ELF-1 (cell line): ENCODE measurements at places on chromosomes 11 and 22.
A peak's percentile ranks its signal among the peaks of the same experiment; 100 is the strongest.

DNA sequence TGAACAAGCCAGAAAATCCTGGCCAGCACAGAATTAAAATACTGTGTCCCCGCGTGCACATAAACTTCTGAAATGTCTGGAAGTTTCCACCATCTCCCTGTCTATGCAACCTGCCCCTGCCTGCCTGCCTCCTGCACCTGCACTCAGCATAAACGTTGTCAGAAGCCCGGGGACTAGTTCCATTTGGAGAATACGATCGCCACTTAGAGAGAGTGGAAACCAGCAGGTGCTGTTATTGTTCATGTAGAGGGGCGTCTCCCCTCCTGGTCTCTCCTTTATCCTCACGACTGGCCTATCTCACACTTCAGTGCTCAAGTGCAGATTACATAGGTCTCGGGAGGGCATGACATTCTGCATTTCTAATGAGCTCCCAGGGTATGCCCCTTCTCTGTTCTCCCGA is 35.6 kb downstream of the MPPED1 start:
- no peak for DNase-seq

GRCh38 chr11:124865181-124865901 is at the start of gene ROBO3:
ROBO3 (plus strand) TSS chr11:124865432; CDS start chr11:124865578, 146 bp downstream.
- DNase-seq, result no peak

DNA sequence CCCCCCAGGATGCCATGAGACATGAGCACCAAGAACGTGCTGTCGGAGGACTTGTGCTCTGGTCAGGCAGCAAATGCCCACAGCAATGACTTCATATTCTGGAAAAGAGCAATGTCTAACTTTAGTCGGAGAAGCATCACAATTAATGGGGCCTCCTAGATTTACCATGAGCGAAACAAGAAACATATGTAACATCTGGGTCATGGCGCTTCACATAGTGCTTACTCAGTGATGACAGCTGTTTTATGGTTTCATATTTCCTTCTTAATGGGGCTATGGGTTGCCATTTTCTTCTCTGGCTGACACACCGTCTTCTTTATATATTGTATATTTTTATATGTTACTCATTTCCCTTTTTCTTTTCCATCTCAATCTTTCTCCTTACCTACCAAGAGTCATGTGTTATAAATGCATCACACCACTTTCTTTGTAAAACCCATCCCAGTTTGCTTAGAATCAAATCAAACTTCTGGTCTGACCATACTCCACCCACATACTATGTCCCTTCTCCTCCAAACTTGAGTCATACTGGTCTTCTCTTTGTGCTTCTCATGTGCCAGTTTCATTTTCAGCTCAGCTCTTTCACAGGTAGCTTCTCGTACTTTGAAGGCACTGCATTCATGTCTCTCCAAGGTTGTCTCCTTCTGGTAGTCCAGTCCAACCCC is 9.4 kb upstream of the CASP12 start:
- no peak for DNase-seq

DNA sequence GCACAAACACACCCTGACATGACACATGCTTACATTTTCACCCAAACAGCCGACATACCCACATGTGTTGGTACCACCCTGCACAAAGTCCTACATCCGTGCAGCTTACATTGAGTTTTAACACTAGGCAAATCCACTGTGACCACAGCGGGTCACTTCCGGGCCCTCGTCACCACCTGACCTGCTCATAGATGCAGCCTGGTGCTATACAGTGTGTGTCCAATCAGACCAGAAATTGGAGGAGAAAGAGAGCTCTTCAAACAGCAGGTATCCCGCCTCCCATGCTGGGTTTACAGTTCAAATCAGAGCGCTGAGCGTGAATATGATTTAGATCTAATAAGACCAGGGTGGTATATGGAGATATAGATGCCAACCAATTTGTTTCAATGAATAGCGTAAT is 35.4 kb downstream of the PHF21B start:
- no peak for DNase-seq

GRCh38 chr11:72112978-72113808 is 698 bp upstream of the ANAPC15 start:
- DNase-seq, result peak; percentile 17

DNA sequence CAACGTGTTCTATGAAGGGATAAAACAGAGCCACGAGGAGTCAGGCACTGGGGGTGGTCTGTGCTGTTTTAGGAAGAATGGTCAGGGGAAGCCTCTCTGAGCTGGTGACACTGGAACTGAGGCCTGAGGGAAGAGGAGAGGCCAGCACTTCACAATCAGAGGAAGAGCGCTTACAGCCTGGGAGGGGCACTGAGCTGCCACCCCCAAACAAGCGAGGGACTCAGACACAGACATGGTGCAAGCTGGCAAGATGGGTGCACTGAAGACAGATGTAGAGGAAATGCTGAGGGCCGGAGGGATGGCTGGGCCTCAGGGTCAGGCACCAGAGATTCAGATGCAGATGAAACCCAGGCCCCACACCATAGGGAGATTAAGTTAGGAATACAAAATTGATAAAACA is 40.0 kb upstream of the TP53I11 start:
- no peak for DNase-seq

- DNase-seq, result no peak
Observed at GRCh38 chr11:16312233-16312765, 44.0 kb downstream of the SOX6 start.

- DNase-seq, result peak; percentile 48
Observed at GRCh38 chr11:59283825-59284772, 71.4 kb upstream of the MPEG1 start.

GRCh38 chr11:124277804-124278203 is 21.6 kb downstream of the OR8G5 start:
- DNase-seq, result peak; percentile 24

- DNase-seq, result no peak
Observed at GRCh38 chr11:94795476-94796189, 27.5 kb downstream of the AMOTL1 start.

DNA sequence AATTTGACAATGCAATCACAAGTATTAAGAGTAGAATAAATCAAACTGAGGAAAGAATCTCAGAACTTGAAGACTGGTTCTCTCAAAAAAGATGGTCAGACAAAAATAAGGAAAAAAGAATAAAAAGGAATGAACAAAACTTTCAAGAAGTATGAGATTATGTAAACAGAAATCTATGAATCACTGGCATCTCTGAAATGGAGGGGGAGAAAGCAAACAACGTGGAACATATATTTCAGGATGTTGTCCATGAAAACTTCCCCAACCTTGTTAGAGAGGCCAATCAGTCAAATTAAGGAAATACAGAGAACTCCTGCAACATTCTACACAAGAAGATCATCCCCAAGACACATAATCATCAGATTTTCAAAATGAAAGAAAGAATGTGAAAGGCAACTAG is 235.7 kb downstream of the SBF2 start:
- no peak for DNase-seq

GRCh38 chr22:46649141-46650077 is 29.2 kb downstream of the GRAMD4 start:
- no peak for DNase-seq

DNA sequence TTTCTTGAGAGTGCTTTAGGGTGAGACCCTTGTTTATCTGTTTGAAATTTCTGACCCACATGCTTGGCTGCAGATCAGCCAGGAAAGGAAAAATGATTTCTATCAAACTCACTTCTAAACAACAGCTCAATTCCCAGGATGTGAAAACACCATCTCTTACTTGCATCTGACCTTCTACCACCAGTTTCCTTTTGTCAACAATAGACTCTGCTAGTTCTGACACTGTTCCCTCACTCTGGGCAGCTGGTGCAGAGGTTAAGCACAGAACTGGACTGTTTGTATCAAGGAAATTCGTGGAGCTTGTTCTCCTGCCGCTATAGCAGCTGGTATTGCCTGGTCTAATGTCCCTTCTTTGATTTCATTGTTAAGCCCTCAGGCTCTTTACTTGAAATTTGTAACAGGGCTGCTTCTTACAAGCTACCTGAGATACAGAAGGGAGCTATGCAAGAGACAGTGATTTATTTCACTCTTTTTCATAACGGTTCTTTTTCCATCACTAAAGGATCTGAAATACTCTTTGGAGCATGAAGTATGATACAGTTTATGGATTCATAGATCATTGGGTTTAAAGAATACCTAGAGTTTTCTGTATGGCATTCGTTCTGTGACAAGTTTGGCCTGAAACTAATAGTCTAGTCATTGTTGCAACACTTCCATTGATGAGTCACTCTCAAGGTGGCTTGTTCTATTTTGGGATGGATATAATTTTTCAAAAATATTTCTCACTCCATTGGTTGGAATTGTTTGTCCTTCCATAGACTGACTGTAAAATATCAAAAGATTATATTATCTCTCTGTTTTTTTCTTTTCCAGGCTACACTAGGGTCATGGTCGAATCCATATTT is 178.2 kb upstream of the ZC3H12C start:
- DNase-seq, result no peak

DNA sequence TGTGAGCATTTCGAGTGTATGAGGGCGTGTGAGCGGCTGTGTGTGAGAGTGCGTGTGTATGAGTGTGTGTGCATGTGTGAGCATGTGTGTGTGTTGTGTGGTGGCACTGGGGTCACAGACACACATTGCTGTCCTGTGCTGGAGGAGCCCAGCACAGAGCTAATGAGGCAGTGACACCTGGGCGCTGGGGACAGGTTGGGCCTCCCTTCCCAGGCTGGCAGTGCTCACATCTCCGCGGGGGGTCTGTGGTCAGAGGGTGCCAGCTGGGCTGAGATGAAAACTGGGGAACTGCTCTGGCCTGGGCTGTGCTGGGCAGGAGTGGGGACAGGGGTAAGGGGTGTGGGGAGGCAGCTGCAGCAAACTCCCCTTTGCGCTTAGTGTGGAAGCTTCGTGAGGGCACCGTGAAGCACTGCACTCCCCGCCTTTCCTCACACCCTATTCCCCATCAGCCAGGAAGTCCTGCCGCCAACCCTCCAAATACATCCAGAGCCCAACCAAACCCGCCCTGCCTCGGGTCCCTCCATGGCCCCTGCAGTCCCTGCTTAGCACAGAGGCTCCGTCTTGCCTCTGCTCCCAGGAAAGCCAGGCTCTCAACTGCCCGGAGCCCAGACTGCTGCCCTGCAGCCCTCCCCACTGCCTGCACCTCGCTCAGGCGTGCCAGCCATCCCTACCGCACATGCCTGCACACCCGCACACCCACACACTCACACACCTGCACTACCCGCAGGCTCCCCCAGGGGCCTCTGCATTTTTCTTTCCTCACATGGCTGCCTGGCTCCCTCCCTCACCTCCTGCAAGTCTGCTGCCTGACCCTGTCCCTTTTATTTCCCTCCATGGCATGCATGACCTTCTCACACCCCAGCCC is 62.0 kb upstream of the THY1 start:
- DNase-seq, result peak; percentile 73

DNA sequence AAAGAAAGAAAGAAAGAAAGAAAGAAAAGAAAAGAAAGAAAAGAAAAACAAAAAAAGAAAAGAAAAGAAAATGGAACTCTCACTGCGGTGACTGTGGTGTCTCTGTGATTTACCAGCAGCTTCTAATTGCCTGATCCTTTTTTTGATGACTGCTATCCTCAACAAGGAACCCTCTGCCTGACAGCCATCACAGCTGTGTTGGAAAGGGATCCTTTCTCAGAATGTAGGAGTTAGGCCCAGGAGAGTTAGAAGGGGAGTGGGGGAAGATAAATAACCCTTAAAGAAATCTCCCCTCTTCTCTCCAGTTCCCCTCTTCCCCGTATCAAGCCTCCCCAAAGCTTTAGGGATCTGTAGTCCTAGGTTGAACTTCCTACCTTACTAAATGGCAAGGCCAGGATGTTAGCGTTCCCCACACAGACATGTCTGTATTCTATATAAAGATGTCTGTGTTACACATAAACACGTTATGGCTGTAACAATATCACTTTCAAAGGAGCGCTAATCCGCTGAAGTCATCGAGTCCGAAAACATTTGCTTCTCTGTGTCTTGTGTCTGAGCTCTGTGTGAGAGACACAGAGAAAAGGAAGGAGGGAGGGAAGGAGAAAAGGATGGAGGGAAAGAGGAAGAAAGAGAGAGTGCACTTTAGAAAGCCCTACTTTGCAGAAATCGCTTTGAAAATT is 26.8 kb upstream of the WT1 start:
- DNase-seq, result no peak

- DNase-seq, result no peak
Observed at GRCh38 chr11:104275992-104276391, 112.0 kb upstream of the PDGFD start.

- no peak for DNase-seq
Observed at GRCh38 chr11:85848006-85848405, 7.2 kb upstream of the CCDC83 start.

DNA sequence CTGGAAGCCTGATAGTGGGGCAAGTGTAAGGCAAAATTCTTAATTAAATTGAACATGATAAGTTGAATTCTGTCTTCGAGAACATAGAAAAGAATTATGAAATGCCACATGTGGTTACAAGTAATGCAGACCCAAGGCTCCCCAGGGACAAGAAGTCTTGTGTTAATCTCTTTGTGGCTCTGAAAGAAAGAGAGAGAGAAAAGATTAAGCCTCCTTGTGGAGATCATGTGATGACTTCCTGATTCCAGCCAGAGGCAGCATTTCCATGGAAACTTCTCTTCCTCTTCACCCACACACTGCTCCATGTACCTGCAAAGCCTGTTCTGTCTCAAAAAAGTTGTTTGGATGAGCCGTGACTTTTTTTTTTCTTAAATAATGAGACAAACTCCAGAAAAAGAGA is 1.9 kb upstream of the TYR start:
- DNase-seq, result no peak

DNA sequence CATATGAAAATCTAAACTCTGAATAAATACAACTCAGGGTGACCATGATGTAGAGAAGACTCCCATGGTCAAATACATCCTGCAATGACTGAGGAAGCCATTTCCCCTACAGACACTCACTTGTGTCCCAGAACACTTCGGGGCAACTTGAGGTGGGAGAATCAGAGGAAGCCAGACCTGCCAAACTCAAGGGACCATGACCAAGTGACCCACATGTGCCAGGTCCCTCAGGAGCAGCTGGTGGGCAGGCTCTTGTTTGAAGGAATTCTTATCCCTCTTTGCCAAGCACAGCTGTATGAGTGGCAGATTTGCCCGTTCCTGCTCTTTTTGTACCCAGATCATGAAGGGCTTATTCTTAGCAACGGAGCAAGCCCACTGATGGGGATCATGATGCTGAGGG is 17.8 kb downstream of the SPATA19 start:
- DNase-seq, result no peak

GRCh38 chr11:34068111-34068510 is 16.6 kb downstream of the CAPRIN1 start:
- DNase-seq, result no peak

DNA sequence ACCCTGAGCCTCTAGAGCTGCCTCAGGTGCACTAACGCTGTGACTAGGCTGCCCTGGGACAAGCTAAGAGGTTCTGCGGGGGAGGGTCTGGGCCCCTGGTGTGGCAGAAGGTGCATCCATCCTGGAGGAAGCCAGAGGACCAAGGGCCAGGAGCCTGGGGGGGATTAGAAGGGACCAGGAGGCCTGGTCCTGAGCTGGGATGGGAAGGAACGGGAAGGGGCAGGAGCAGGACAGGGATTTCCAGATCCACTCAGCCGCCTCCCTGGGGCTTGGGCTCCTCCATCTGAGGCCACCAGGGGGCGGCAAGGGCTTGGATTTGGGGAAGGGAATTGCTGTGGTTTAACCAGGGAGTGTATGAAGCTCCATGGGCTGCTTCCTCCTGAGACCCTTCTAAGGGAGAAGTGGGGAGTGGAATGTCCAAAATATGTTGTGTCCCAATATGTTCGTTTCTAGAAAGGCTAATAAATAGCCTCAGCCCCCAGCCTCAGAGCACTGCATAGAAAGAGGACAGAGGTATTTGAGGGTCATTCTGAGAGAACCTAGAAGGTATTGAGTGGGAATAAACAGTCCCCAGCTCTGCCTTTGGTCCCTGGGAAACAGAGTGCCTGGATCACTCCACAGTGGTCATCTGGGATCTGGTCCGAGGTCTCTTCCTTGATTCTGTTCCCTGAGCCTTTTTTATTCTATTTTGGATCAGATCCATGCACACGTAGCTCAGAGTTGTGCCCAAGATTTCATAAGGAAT is 17.4 kb upstream of the PRAME start:
- DNase-seq, result peak; percentile 87

GRCh38 chr11:113926273-113927197 is 21.9 kb downstream of the HTR3B start:
- DNase-seq, result no peak
